Prostate gland (tissue), 2 donors: ENCODE measurements at places on chromosomes 13 and 19. TPM values are rescaled to one million over a fixed set of nuclear protein-coding genes. Genes with fewer than 3 reads are reported as not detected.

Gene ZNF554
- total RNA-seq: 4.4 TPM

Gene KEAP1
- total RNA-seq: 93.4 TPM

Gene FPR1
- 0.77 TPM for total RNA-seq

DNA sequence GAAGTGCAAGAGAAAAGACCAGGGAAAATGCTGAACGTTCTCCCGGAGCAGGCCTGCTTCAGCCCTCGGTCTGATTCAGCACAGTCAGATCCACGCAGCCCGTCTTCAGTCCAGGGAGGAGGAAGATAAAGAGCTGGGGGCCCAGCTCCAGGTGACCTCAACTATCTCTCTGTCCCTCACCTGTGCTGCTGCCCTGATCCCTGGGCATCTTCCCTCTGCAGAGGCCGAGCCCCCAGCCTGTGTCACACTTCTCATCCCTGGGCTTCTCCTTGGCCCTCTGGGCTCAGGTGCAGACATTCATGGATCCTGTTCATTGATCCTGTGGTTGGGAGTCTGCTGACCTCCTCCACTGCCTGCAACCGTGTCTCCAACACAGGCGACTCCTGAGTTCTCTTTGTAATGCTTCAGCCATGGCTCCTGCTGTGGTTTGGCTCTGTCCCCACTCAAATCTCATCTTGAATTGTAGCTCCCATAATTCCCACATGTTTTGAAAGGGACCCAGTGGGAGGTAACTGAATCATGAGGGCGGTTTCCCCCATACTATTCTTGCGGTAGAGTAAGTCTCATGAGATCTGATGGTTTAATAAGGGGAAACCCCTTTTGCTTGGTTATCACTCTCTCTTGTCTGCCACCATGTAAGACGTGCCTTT, 27.9 kb downstream of the COL4A2 start:
- H3K27ac ChIP-seq: peak overlapping the region; percentile 82
- no peaks in the 10 kb centered on the region for H3K4me1 ChIP-seq
- H3K36me3 ChIP-seq: no peaks in the 10 kb centered on the region
- H3K27me3 ChIP-seq: no peaks in the 10 kb centered on the region

- peaks cover 2% of the 10 kb centered on the region for H3K4me1 ChIP-seq
- no peak overlapping the region for H3K27ac ChIP-seq
- H3K27me3 ChIP-seq: no peaks in the 10 kb centered on the region
- no peak overlapping the region for H3K4me3 ChIP-seq
Observed at GRCh38 chr13:77016251-77016812, 10.6 kb downstream of the FBXL3 start.

DNA sequence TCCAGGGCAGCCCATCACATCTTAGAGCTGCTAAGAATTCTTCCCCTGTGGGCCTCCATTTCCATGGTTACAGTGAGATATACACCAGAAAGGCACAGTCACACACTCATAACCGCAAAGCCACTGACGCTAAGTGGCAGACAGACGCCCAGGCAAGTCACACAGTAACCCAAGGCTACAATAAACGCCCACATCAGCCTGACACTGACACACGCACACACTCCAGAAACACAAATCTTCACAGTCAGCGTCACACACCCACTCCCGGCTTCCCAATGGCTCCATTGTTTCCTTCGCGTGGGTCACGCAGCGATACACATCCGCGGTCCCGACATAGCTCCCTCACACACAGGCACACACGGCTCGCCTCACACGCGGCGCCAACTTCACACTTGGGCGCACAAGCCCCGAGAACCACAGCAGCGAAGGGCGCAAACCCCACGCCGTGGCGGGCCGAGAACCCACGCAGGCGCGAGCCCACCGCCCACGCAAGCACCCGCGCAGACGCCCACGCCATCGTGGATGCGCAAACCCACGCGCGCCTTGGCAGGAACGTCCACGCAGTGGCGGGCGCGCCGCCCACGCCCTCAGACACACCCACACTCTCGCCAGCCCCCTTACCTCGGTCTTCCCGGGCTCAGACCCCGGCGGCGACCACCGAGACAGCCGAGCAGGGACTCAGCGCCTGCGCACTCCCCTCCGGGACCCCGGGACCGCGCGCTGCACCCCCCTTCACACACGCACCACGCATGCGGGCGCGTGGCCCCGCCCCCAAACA, at the start of gene ZNF667:
ZNF667 (minus strand) TSS at position 695 of the 778 bp plus-strand sequence. CDS start 14,975 bp downstream, outside the sequence.
- peak within 1 kb of the TSS; percentile 69 for H3K4me3 ChIP-seq
- no peaks in the 10 kb centered on the region for H3K4me1 ChIP-seq
- no peaks in the 10 kb centered on the region for H3K27me3 ChIP-seq
- peak within 1 kb of the TSS; percentile 82 for H3K27ac ChIP-seq
- H3K36me3 ChIP-seq: no peaks in the 10 kb centered on the region

GRCh38 chr19:1026783-1027649, 608 bp downstream of the CNN2 start:
- peaks cover 2% of the 10 kb centered on the region for H3K4me1 ChIP-seq
- DNase-seq: no peak
- H3K27me3 ChIP-seq: no peaks in the 10 kb centered on the region

GRCh38 chr19:51163257-51163656, 21.2 kb downstream of the SIGLEC7 start:
- H3K4me3 ChIP-seq: no peak overlapping the region
- H3K4me1 ChIP-seq: no peaks in the 10 kb centered on the region
- no peak overlapping the region for H3K27ac ChIP-seq
- H3K27me3 ChIP-seq: no peaks in the 10 kb centered on the region
- H3K36me3 ChIP-seq: no peaks in the 10 kb centered on the region

- H3K27ac ChIP-seq: no peak overlapping the region
- H3K4me3 ChIP-seq: no peak overlapping the region
- H3K4me1 ChIP-seq: no peaks in the 10 kb centered on the region
- H3K36me3 ChIP-seq: no peaks in the 10 kb centered on the region
- no peak for DNase-seq
- H3K27me3 ChIP-seq: no peaks in the 10 kb centered on the region
Observed at GRCh38 chr13:73865027-73865426, 269.2 kb downstream of the KLF12 start.

DNA sequence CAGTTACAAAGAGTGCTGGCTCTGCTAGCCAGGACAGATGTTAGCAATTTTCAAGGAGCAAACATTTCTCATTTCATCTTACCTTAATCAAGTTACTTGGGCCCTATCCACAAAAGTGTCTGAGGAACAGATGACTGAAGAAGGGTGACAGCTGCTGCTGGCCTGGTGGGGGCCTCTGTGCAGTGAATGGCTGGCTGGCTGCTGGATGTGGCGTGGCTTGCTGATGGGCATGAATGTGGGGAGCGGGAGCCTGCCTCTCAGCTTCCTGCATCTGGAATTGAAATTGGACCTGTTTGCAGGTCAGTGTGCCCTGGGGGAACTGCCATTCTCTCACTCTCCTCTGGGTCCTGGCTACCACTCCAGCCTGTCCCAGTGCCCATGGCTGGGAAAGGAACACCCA, 94.7 kb downstream of the RGCC start:
- no peak overlapping the region for H3K27ac ChIP-seq
- H3K27me3 ChIP-seq: no peaks in the 10 kb centered on the region
- no peak for DNase-seq
- H3K36me3 ChIP-seq: no peaks in the 10 kb centered on the region
- peaks cover 3% of the 10 kb centered on the region for H3K4me1 ChIP-seq
